ENCODE measurements at places on chromosomes 13 and 19.
A peak's percentile ranks its signal among the peaks of the same experiment; 100 is the strongest.

GRCh38 chr13:113064534-113065405, 40.8 kb upstream of the F7 start:
- DNase-seq: no peak

GRCh38 chr19:6564393-6564792, 26.6 kb downstream of the CD70 start:
- DNase-seq: no peak

DNA sequence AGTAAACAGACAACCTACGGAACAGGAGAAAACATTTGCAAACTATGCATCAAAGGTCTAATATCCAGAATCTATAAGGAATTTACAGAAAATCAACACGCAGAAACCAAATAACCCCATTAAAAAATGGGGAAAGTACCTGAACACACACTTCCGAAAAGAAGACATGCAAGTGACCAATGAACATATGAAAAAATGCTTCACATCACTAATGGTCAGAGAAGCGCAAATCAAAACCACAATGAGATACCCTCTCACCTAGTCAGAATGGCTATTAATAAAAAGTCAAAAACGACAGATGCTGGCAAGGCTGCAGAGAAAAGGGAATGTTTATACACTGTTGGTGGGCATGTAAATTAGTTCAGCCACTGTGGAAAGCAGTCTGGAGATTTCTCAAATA, 29.5 kb downstream of the SLC25A15 start:
- no peak for DNase-seq

- DNase-seq: no peak
These were observed 70.1 kb downstream of the ZNF208 start for GRCh38 chr19:21940684-21941083.

- DNase-seq: no peak
These were observed 9.6 kb upstream of the METTL21C start for GRCh38 chr13:102704238-102705058.

GRCh38 chr19:11293433-11294389, 2.2 kb upstream of the TSPAN16 start:
- DNase-seq: peak; percentile 89

GRCh38 chr19:52142001-52142595, 2.4 kb upstream of the ZNF616 start:
- DNase-seq: no peak
